Muscle of leg (tissue), 16 donors: ENCODE measurements at places on chromosomes 11 and 22. TPM values are rescaled to one million over a fixed set of nuclear protein-coding genes. Genes with fewer than 3 reads are reported as not detected.

DNA sequence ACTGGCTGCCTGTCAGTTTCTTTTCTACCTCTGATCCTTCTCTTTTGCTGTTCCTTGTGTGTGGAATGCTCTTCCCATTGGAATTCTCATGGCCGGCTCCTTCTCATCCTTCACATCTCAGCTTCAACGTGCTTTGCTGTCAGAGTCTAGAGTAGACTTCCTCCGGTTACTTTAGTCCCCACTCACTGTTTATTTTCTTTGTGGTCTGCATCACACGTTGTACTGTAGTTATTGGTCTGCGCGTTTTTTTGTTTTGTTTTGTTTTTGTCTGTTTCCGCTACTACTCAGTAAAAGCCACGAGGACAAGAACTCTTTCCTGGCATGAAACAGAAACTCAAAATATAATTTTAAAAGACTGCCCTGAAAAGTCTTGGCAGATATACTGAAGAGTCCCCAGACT lies 121.3 kb upstream of the SEZ6L start:
- no peak for DNase-seq
- H3K27ac ChIP-seq = no peak overlapping the region
- H3K4me1 ChIP-seq = no peaks in the 10 kb centered on the region

DNA sequence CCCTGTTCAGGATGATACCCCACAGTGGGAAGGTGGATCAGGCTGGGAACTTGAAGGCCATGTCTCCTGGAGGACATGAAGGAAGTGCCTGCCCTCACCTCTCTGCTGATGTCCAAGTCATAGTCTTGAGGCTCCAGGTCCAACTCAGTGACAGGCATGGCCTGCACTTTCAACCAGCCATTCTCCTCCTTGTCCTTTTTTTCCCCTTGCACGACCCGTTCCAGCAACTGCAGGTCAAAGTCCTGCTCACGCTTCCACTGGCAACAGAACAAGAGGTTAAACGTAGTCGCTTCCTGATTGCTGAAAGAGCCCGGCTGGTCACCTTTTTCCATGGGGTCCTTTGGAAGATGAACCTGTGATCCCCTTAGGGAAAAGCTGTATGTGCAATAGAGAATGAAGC lies 47.7 kb downstream of the C11orf58 start:
- no peak overlapping the region for H3K27ac ChIP-seq
- no peaks in the 10 kb centered on the region for H3K36me3 ChIP-seq
- DNase-seq = no peak
- no peaks in the 10 kb centered on the region for H3K27me3 ChIP-seq

DNA sequence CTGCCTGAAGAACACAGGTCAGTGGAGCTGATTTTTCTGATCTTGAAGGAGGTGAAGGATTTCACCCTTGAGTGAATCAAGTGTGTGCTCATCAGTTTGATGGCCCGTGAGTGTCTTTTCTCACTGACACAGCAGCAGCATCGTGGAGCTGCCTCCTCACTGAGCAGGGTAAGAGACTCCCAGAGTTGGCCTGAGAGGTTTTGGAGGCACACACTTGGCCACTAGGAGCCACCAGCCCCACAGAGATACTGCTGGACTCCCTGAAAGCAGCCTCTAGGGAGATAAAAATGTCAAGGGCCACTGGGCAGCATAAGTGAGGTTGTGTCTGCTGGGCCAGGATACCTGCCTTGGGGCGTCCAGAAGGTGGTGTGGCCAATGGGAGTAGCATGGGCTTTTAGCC lies 245.4 kb downstream of the GRIK4 start:
- DNase-seq = no peak
- H3K27me3 ChIP-seq = peaks cover 2% of the 10 kb centered on the region
- no peak overlapping the region for H3K27ac ChIP-seq
- H3K4me1 ChIP-seq = no peaks in the 10 kb centered on the region

Gene IL10RA
- total RNA-seq = 4.8 TPM
